T-cell (primary cell): ENCODE measurements at places on chromosomes 2 and 18. TPM values are rescaled to one million over a fixed set of nuclear protein-coding genes. Genes with fewer than 3 reads are reported as not detected.

DNA sequence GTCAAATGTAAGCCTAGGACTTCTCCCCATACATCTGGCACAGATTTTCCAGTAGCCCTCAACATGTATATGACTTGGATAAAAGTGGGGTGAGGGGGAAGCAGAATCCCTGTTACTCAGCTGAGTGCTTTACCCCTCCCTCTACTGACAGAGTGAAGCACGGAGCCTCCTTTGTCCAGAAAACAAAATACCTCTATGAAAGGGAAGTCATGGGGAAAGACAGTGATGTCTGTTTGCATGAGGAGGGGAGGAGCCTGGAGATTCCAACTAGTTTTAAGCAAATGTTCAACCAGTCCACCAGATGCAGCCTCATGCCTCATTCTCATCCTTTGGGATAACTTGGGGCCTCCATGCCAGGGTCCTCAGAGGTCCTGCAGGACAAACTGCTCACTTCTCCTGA is 203.9 kb downstream of the SMAD2 start:
- H3K36me3 ChIP-seq: no peaks in the 10 kb centered on the region
- peaks cover 30% of the 10 kb centered on the region for H3K27me3 ChIP-seq
- no peak overlapping the region for H3K27ac ChIP-seq
- no peak for DNase-seq
- H3K4me3 ChIP-seq: no peak overlapping the region
- no peaks in the 10 kb centered on the region for H3K4me1 ChIP-seq

GRCh38 chr2:74887445-74887951 is 53.6 kb downstream of the HK2 start:
- H3K4me3 ChIP-seq: no peak overlapping the region
- H3K27me3 ChIP-seq: no peaks in the 10 kb centered on the region
- H3K4me1 ChIP-seq: no peaks in the 10 kb centered on the region
- DNase-seq: no peak
- H3K36me3 ChIP-seq: peaks cover 16% of the 10 kb centered on the region
- no peak overlapping the region for H3K27ac ChIP-seq

DNA sequence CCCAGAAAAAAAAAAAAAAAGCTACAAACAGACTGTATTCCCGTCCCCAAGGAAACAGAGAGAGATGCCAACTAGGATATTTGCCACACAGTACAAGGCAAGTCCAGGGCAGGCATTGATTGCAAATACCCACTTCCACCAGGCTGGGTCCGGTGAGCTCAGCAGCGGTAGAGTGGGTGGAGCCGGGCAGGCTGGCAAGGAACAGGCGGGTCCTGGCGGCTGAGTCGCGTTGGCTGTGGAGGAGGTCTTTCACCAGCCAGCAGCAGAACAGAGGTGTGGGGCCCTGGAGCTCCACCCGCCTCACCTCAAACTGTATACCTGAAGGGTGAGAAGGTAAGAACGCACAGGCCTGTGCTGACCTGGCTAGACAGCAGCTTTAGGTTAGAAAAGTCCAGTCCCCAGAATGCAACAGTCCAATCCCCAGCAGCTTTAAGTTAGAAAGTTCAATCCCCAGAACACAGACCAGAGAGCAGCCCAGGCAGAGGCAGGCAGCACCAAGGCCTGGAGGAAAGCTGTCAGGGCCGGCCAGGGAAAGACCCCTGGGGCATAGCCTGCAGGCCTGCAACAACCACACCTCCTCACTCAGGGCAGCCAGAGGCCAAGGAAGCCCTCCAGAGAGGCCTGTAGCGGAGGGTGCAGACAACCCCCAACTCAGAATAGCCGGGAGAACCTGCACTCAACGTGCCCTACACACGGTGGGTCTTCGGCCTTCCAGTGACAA is 21.9 kb upstream of the MTERF4 start:
- no peaks in the 10 kb centered on the region for H3K27me3 ChIP-seq
- DNase-seq: peak; percentile 44
- H3K27ac ChIP-seq: peak overlapping the region; percentile 32
- peaks cover 3% of the 10 kb centered on the region for H3K36me3 ChIP-seq
- H3K4me1 ChIP-seq: no peaks in the 10 kb centered on the region
- no peak overlapping the region for H3K4me3 ChIP-seq

- no peak for DNase-seq
- peaks cover 3% of the 10 kb centered on the region for H3K27me3 ChIP-seq
- H3K4me3 ChIP-seq: no peak overlapping the region
- H3K4me1 ChIP-seq: no peaks in the 10 kb centered on the region
- H3K27ac ChIP-seq: no peak overlapping the region
- no peaks in the 10 kb centered on the region for H3K36me3 ChIP-seq
Measured at GRCh38 chr2:28558158-28558820, 62.4 kb downstream of the PLB1 start.

DNA sequence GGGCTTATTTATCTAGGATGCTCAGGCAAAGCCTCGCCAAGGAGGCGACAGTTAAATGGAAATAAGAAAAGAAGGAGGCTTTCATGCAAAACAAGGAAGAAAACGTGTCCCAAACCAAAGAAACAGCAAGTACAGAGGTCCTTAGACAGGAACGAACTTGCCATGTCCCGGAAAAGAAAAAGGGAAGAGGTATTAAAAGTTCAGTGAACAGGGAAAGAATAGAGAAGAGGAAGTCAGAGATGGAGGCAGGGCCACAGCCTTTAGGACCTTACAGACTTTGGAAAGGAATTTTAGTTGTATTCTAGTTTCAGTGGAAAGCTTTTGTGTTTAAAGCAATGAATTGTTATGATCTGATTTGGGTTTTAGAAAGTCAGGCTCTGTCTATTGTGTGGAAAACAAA is 22.1 kb downstream of the IKZF2 start:
- no peak overlapping the region for H3K4me3 ChIP-seq
- DNase-seq: no peak
- H3K36me3 ChIP-seq: no peaks in the 10 kb centered on the region
- peak overlapping the region; percentile 35 for H3K27ac ChIP-seq
- H3K27me3 ChIP-seq: no peaks in the 10 kb centered on the region

DNA sequence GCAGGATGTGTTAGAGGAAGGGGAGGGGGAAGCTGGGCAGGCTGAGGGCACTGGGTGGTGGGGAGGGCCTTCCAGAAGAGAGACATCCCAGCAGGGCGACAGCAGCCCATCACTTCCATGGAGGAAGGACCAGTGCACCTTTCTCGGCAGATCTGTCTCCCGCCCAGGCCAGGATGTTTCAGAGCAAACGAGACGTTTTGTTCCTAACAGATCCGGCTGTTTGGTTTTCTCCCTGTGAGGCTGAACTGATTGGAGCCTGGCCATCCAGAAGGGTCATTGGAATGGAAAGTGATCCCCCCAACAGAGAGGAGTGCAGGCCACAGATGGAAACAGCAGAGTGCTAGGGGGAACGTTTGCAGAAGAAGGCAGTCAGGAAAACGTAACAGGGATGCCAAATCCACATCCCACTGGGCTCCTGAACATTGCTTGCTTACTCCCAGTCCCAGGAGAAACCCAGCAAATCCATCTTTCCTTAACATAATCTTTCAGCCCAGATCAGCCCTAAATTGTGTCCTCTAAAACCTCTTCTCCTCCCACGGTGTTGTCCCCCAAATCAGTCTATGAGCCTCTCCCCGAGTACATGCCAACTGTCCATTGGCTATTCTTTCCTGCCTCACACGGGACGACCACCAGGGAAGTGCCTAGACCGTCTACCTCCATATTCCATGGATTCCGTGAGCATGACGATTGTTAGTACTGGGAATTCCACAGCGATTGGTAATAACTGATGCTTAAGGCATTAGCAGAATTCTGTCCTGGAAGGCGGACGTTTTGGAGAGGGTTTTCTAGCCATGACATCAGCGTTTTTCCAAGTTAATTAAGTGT is 126.8 kb downstream of the SEPTIN10 start:
- DNase-seq: no peak
- H3K27ac ChIP-seq: no peak overlapping the region
- peaks cover 5% of the 10 kb centered on the region for H3K27me3 ChIP-seq
- H3K4me3 ChIP-seq: no peak overlapping the region

- H3K4me1 ChIP-seq: no peaks in the 10 kb centered on the region
- H3K36me3 ChIP-seq: no peaks in the 10 kb centered on the region
- no peak for DNase-seq
- no peaks in the 10 kb centered on the region for H3K27me3 ChIP-seq
- no peak overlapping the region for H3K27ac ChIP-seq
- H3K4me3 ChIP-seq: no peak overlapping the region
Measured at GRCh38 chr18:55647331-55647730, 59.3 kb upstream of the TCF4 start.

- no peak for DNase-seq
- no peaks in the 10 kb centered on the region for H3K36me3 ChIP-seq
- H3K4me1 ChIP-seq: peaks cover 11% of the 10 kb centered on the region
- H3K27ac ChIP-seq: no peak overlapping the region
- H3K4me3 ChIP-seq: no peak overlapping the region
Measured at GRCh38 chr2:60844105-60844504, 37.3 kb upstream of the REL start.

GRCh38 chr2:37633234-37633633 is 38.2 kb downstream of the CDC42EP3 start:
- DNase-seq: no peak
- peak overlapping the region; percentile 93 for H3K27ac ChIP-seq
- H3K4me3 ChIP-seq: no peak overlapping the region
- H3K4me1 ChIP-seq: peaks cover 47% of the 10 kb centered on the region

GRCh38 chr18:62403120-62403519 is 78.0 kb downstream of the TNFRSF11A start:
- H3K4me3 ChIP-seq: no peak overlapping the region
- H3K27ac ChIP-seq: no peak overlapping the region
- peaks cover 12% of the 10 kb centered on the region for H3K27me3 ChIP-seq
- H3K4me1 ChIP-seq: no peaks in the 10 kb centered on the region

- H3K36me3 ChIP-seq: no peaks in the 10 kb centered on the region
- no peak overlapping the region for H3K4me3 ChIP-seq
- H3K27ac ChIP-seq: no peak overlapping the region
- H3K27me3 ChIP-seq: no peaks in the 10 kb centered on the region
Measured at GRCh38 chr2:6394276-6394675, 471.4 kb downstream of the CMPK2 start.

GRCh38 chr2:224287531-224287930 is 114.4 kb downstream of the FAM124B start:
- no peak for DNase-seq
- no peak overlapping the region for H3K27ac ChIP-seq

- no peak overlapping the region for H3K27ac ChIP-seq
- no peaks in the 10 kb centered on the region for H3K4me1 ChIP-seq
- H3K27me3 ChIP-seq: no peaks in the 10 kb centered on the region
- no peak for DNase-seq
Measured at GRCh38 chr2:183812091-183812490, 687.8 kb downstream of the NUP35 start.

GRCh38 chr2:67400560-67401485 is 3.7 kb downstream of the ETAA1 start:
- no peak overlapping the region for H3K27ac ChIP-seq
- H3K27me3 ChIP-seq: no peaks in the 10 kb centered on the region
- H3K36me3 ChIP-seq: peaks cover 16% of the 10 kb centered on the region
- DNase-seq: no peak
- no peak overlapping the region for H3K4me3 ChIP-seq

The RND3 gene
- total RNA-seq: not detected

The ANKRD62 gene
- not detected for total RNA-seq

The CHMP3 gene
- 67.8 TPM for total RNA-seq

The UNC80 gene
- total RNA-seq: 0.09 TPM

The MRO gene
- not detected for total RNA-seq

The INO80B gene
- 44.5 TPM for total RNA-seq

The MYL1 gene
- total RNA-seq: not detected

The SLC4A3 gene
- total RNA-seq: 0.47 TPM

The TFCP2L1 gene
- 0.70 TPM for total RNA-seq

The TBC1D8 gene
- total RNA-seq: 2.1 TPM
